ENCODE measurements at places on chromosomes 3 and 15. TPM values are rescaled to one million over a fixed set of nuclear protein-coding genes. Genes with fewer than 3 reads are reported as not detected.
A peak's percentile ranks its signal among the peaks of the same experiment; 100 is the strongest.

- peaks cover 9% of the 10 kb centered on the region for H3K36me3 ChIP-seq
- H3K27ac ChIP-seq = peak overlapping the region; percentile 54
- no peaks in the 10 kb centered on the region for H3K27me3 ChIP-seq
- H3K4me3 ChIP-seq = no peak overlapping the region
Measured at GRCh38 chr3:38004415-38005075, 14.0 kb downstream of the VILL start.

The USP13 gene
- 12.5 TPM for total RNA-seq

GRCh38 chr3:100682854-100683760, 26.2 kb upstream of the TFG start:
- no peaks in the 10 kb centered on the region for H3K36me3 ChIP-seq
- H3K4me3 ChIP-seq = no peak overlapping the region
- DNase-seq = no peak
- no peaks in the 10 kb centered on the region for H3K27me3 ChIP-seq
- H3K4me1 ChIP-seq = no peaks in the 10 kb centered on the region

DNA sequence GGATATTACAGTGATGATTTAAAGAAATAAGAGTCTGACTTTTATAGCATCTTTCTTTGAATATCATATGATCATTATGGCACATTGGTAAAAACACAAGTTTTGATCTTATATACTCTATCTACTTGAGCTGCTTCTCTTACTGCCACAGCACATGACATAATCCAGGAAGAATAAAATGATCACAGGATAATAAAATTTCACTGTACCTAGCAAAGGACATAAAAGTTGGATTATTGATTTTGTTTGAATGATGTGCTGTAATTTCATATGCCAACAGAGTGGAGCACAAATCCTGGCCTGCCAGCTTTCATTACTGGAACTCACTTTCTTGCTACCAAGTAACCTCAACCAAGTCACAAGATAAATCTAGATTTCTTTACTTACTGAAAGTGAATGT, 162.1 kb upstream of the NANOGP8 start:
- H3K36me3 ChIP-seq = no peaks in the 10 kb centered on the region
- no peak overlapping the region for H3K4me3 ChIP-seq
- H3K4me1 ChIP-seq = no peaks in the 10 kb centered on the region

The SNTN gene
- not detected for total RNA-seq

GRCh38 chr15:66078929-66079275, 174.6 kb downstream of the MEGF11 start:
- no peak for DNase-seq
- H3K4me1 ChIP-seq = no peaks in the 10 kb centered on the region
- H3K27me3 ChIP-seq = peaks cover 15% of the 10 kb centered on the region
- H3K36me3 ChIP-seq = no peaks in the 10 kb centered on the region
- no peak overlapping the region for H3K4me3 ChIP-seq
- H3K27ac ChIP-seq = no peak overlapping the region

The FAH gene
- total RNA-seq = 79.4 TPM

- H3K4me1 ChIP-seq = peaks cover 22% of the 10 kb centered on the region
- H3K36me3 ChIP-seq = peaks cover 3% of the 10 kb centered on the region
- H3K27ac ChIP-seq = no peak overlapping the region
- H3K27me3 ChIP-seq = no peaks in the 10 kb centered on the region
- peak overlapping the region; percentile 25 for H3K4me3 ChIP-seq
Measured at GRCh38 chr3:141243271-141243707, 11.7 kb downstream of the PXYLP1 start.

DNA sequence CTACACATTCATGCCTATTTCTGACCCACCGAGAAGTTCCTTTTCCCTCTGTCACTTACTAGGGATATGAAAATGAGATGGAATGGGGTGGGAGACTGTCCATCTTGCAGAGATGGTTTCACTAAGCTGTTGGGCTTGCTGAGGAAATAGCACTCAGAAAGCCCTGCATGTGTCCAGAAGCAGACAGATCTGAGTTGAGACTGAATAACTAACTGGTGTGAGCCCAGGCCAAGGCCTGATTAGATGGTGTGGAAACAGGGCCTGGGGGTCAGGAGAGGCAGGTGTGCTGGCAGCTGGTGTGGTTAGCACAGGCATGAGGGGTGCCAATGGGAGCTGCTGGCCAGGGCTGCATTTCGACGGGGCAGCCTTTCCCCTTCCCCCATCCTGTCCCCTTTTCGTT, 72.1 kb downstream of the CLSTN2 start:
- no peak overlapping the region for H3K27ac ChIP-seq
- peaks cover 1% of the 10 kb centered on the region for H3K27me3 ChIP-seq
- no peaks in the 10 kb centered on the region for H3K36me3 ChIP-seq
- no peak overlapping the region for H3K4me3 ChIP-seq

GRCh38 chr15:43370310-43370974, 401 bp downstream of the ZSCAN29 start:
- peak; percentile 15 for DNase-seq
- no peaks in the 10 kb centered on the region for H3K27me3 ChIP-seq
- H3K36me3 ChIP-seq = peaks cover 48% of the 10 kb centered on the region

The HTR3E gene
- not detected for total RNA-seq

DNA sequence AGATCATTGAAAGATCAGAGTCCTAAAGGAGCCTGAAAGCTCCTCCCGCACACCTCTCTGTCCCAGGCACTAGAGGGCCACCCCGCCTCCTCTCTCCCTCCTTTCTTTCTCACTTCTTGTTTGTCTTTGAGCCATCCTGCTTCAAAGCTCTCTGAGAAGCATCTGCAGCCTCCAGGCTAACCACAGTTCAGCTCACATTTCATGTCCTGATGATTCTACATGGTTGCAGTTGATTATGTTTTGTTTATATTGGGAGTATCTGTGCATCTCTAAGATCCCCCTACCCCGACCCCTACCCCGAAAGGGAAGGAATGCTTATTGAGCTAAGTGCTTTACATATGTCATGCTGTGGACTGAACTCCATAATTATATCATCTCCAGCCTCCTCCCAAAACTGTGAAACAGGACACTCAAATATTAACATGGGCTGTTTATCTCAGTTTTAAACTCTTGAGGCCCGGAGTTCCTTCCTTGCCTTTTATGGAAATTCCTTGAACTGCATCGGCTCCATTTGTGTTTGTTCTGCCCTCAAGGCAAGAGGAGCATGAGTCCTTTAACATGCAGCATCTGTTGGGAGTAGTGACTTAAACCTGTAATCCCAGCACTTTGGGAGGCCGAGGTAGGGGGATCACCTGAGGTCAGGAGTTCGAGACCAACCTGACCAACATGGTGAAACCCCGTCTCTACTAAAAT, 30.9 kb downstream of the MGLL start:
- DNase-seq = peak; percentile 15
- no peak overlapping the region for H3K4me3 ChIP-seq
- no peaks in the 10 kb centered on the region for H3K4me1 ChIP-seq

The NEO1 gene
- 8.3 TPM for total RNA-seq

The SAMD7 gene
- total RNA-seq = not detected

- H3K36me3 ChIP-seq = no peaks in the 10 kb centered on the region
- peaks cover 17% of the 10 kb centered on the region for H3K27me3 ChIP-seq
- H3K4me1 ChIP-seq = peaks cover 17% of the 10 kb centered on the region
- peak; percentile 83 for DNase-seq
Measured at GRCh38 chr15:41558400-41559238, at the start of gene TYRO3. TSS of gene TYRO3 (plus strand) at chr15:41559212. CDS start at chr15:41559258, 46 bp downstream.

The NEK11 gene
- total RNA-seq = 1.3 TPM

DNA sequence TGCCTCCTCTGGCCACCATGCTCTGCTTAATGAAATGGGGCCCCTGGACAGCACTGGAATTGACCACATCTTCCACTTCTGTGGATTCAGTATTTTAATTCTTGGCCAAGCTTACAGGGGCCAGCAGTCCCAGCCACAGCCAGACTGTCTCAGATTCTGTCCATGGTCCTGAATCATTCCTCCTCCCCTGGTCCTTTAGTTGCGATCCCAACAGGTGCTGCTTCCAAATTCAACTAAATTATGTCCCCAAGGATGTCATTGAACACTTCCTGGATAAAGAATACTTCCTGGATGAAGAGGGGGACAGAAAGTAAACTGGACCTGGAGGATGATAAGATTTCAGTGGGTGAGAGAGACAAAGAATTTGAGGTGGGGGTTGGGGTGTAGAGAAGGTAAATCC, 111.1 kb upstream of the FOXB1 start:
- DNase-seq = no peak
- no peaks in the 10 kb centered on the region for H3K27me3 ChIP-seq
- no peak overlapping the region for H3K27ac ChIP-seq
- no peaks in the 10 kb centered on the region for H3K36me3 ChIP-seq

The ACY1 gene
- total RNA-seq = 53.1 TPM

DNA sequence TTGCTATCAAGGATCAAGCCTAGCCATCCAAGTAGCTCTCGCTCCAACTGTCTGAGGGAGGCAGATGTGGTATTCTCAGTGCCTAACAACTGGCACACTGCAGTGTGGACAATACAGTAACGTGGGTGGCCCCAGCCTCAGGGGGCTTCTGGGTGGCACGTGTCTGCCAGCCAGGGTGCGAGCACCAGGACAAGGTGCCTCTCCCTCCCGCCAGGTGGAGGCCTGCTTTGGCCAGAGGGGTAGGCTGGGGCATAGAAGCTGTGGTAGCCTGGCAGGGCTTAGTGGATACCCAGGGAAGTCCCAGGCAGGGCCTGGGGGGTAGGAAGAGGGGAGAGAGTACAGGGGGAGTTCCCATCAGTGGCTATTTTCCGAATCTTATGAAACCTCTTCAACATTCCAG, 234.0 kb downstream of the PLCL2 start:
- no peaks in the 10 kb centered on the region for H3K27me3 ChIP-seq
- H3K27ac ChIP-seq = no peak overlapping the region
- H3K4me1 ChIP-seq = no peaks in the 10 kb centered on the region
- no peak for DNase-seq
- no peak overlapping the region for H3K4me3 ChIP-seq

The POPDC2 gene
- total RNA-seq = 2.3 TPM

GRCh38 chr3:33202711-33203457, 15.7 kb downstream of the SUSD5 start:
- no peaks in the 10 kb centered on the region for H3K4me1 ChIP-seq
- no peak overlapping the region for H3K4me3 ChIP-seq
- no peaks in the 10 kb centered on the region for H3K36me3 ChIP-seq
- no peak overlapping the region for H3K27ac ChIP-seq
- no peak for DNase-seq

GRCh38 chr3:187112934-187113793, 26.1 kb downstream of the RPL39L start:
- peaks cover 7% of the 10 kb centered on the region for H3K4me1 ChIP-seq
- H3K27me3 ChIP-seq = no peaks in the 10 kb centered on the region

DNA sequence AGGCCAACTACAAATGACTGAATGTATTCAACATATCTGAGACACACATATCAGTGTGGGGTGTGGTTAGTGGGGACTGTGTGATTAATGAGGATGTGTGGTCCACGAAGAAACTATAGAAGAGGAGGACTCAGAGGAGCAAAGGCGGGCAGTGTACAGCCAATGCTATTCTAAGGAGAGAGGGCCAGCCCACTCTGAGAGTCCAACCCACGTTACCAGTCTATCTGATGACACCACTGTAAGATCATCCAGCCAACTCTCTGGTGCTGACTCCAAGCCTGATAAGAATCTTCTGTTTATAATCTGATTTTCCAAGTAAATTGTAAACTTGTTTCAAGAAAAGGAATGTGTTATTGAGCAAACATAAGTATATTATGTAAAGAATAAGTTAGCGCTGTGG, 47.2 kb downstream of the MCF2L2 start:
- no peak overlapping the region for H3K4me3 ChIP-seq
- H3K27ac ChIP-seq = no peak overlapping the region
- no peaks in the 10 kb centered on the region for H3K27me3 ChIP-seq
- no peaks in the 10 kb centered on the region for H3K36me3 ChIP-seq
- DNase-seq = no peak
- peaks cover 19% of the 10 kb centered on the region for H3K4me1 ChIP-seq

The ADAMTS7 gene
- total RNA-seq = 0.10 TPM

The HEXA gene
- 57.5 TPM for total RNA-seq

DNA sequence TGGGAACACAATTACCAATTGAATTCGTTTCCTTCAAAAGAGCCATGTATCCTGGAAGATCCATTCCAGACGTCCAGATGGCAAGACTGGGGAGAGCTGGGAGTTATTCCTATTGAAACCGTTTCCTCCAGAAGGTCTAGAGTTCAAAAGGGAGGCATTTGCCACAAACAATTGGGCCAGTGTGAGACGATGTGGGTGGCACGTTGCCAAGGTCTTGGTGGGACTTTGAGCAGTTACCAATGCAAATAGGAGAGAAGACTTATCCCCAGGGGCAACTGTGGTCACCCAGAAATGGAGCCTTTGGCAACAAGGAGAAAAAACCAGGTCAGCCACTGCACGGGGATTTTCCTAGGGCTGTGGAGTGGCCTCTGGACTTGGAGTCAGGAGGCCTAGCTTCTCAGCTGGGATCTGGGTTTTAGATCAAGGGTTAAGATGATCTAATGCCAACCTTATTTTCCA, 29.6 kb upstream of the TLE3 start:
- H3K4me1 ChIP-seq = peaks cover 4% of the 10 kb centered on the region
- H3K4me3 ChIP-seq = no peak overlapping the region
- no peak overlapping the region for H3K27ac ChIP-seq

The NLGN1 gene
- not detected for total RNA-seq

The SCAANT1 gene
- total RNA-seq = not detected

GRCh38 chr15:93089727-93090305, 805 bp upstream of the RGMA start:
- H3K27ac ChIP-seq = no peak overlapping the region
- peaks cover 47% of the 10 kb centered on the region for H3K27me3 ChIP-seq
- H3K4me3 ChIP-seq = peak overlapping the region; percentile 46
- no peaks in the 10 kb centered on the region for H3K36me3 ChIP-seq
- no peak for DNase-seq
- peaks cover 12% of the 10 kb centered on the region for H3K4me1 ChIP-seq

GRCh38 chr15:59222906-59223550, 16.4 kb downstream of the LDHAL6B start:
- no peak overlapping the region for H3K4me3 ChIP-seq
- H3K27ac ChIP-seq = no peak overlapping the region
- H3K27me3 ChIP-seq = peaks cover 7% of the 10 kb centered on the region
- H3K36me3 ChIP-seq = no peaks in the 10 kb centered on the region

GRCh38 chr15:42591238-42591934, 16.0 kb downstream of the STARD9 start:
- H3K27me3 ChIP-seq = no peaks in the 10 kb centered on the region
- H3K4me3 ChIP-seq = no peak overlapping the region
- H3K4me1 ChIP-seq = no peaks in the 10 kb centered on the region
- no peaks in the 10 kb centered on the region for H3K36me3 ChIP-seq
- no peak overlapping the region for H3K27ac ChIP-seq

The TTLL13 gene
- 0.55 TPM for total RNA-seq

DNA sequence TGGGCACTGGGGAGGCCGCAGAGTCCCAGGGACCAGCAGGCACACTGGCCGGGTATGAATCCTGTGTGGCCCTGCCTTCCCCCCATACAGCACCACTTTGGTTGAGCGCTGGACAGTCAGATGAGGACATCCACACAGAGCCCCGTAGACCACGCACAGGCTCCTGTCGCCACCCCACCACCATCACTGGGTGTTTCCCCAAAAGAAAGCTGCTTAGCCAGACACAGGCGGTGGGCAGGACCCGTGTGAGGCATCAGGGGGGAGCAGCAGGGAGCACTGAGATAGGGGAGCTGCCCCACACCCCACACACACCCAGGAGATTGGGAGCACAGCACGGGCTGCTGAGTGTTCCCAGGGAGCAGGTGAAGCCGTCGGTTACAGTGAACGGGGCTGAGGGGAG, 42.4 kb upstream of the SLC41A3 start:
- no peak overlapping the region for H3K27ac ChIP-seq
- H3K27me3 ChIP-seq = peaks cover 2% of the 10 kb centered on the region
- H3K4me3 ChIP-seq = no peak overlapping the region
- no peaks in the 10 kb centered on the region for H3K4me1 ChIP-seq
- peak; percentile 2 for DNase-seq
